Aorta (tissue), 5 donors: ENCODE measurements at places on chromosomes 5 and 9.

DNA sequence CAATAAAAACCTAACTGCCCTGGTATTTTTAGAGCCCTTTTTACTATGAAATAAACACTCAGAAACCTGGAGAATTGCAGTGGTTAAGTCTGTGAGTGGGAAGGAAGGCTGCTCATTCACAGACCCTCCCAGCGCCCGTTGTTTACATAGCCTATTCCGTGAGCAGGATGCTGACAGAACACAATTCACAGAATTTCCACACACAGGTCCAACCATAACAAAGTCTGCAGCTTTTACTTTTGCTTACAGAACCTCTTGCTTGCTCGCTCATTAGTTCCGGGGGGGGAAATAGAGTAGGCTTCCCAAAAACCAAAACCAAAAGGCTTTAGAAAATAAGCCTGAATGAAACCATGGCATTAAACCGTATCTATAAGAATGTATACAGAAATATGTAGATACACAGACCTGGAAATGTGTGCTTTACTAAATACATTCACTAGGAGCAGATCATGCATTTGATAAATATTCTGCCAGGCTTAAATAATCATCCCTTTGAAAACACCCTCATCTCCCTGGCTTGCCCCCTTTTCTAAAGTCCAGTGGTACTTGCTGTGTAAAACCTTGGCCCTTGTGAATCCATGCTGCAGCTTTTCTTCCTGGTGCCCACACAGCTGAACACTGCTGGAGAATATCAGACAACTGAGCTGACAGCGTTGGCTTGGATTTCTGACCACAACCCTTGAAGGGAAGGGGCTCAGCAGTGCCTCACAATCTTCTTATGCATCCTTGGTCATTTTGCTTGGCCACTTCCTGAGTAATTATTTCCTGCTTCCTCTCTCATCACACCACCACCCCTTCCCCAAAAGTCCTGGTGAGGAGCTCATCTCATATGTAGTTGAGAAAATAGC is 128.0 kb downstream of the FANCC start:
- peak; percentile 70 for DNase-seq
- H3K4me1 ChIP-seq = peaks cover 7% of the 10 kb centered on the region
- H3K36me3 ChIP-seq = no peaks in the 10 kb centered on the region
- H3K27ac ChIP-seq = peak overlapping the region; percentile 70

DNA sequence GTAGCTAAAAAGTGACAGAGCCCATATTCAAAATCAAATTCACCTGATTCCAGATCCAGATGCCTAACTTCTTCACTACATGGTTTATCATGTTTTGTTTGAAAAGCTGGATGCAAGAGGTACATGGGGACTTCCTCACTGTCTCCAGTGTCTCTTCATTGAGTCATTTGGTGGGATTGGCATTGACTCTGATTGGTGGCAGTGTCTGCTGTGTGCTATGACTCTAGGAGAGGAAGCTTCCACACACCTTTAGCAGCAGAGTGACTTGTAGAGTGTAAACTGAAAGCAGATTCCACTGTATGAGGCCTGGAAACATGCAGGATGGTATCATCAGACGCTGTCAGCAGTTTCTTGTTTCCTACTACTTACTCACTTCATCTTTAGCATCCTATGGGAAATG is 250.9 kb upstream of the SEMA6A start:
- H3K36me3 ChIP-seq = no peaks in the 10 kb centered on the region
- H3K27me3 ChIP-seq = no peaks in the 10 kb centered on the region
- no peak overlapping the region for H3K27ac ChIP-seq
- H3K4me1 ChIP-seq = no peaks in the 10 kb centered on the region
- no peak for DNase-seq

DNA sequence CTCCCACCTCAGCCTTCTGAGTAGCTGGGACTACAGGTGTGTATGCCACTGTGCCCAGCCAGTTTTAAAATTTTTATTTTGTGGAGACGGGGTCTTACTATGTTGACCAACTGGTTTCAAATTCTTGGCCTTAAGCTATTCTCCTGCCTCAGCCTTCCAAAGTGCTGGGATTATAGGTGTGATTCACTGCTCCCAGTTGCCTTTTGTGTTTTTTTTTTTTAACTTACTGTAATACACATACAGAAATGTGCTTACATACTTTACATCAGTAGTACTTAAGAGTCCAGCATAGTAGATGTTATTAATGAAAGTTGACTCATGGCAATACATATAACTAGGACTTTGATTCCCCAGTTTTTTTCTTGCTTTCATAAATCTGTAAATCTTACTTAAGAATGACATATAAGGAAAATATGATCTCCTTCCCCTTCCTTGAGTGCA is 4.7 kb downstream of the MAN2A1 start:
- no peak overlapping the region for H3K27ac ChIP-seq
- H3K4me3 ChIP-seq = no peak overlapping the region
- H3K27me3 ChIP-seq = no peaks in the 10 kb centered on the region
- peaks cover 9% of the 10 kb centered on the region for H3K4me1 ChIP-seq

- H3K27me3 ChIP-seq = no peaks in the 10 kb centered on the region
- no peak overlapping the region for H3K27ac ChIP-seq
- no peak for DNase-seq
- H3K4me1 ChIP-seq = peaks cover 4% of the 10 kb centered on the region
- peaks cover 1% of the 10 kb centered on the region for H3K36me3 ChIP-seq
These were observed 3.9 kb downstream of the AMACR start for GRCh38 chr5:34003941-34004340.
